T-cell (primary cell): ENCODE measurements at places on chromosomes 4 and X.
A peak's percentile ranks its signal among the peaks of the same experiment; 100 is the strongest.

DNA sequence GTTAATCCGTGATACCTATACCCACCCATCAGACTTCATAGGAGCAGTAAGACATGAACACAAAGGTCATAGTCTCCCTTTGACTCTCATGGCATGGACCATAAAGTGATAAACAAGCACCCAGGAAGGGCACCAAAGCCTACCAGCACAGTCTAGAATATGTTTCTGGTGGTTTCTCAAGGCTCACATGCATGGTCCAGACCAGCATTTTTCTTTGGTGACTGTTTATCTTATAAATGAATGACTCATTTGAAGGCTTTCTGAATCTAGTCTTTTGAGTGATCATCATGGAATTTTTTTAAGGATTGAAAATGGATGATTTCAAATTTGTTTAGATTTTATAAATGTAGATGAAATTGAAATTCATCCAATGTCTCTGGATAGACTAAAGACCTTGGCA lies 32.0 kb upstream of the AMELX start:
- no peak for DNase-seq

DNA sequence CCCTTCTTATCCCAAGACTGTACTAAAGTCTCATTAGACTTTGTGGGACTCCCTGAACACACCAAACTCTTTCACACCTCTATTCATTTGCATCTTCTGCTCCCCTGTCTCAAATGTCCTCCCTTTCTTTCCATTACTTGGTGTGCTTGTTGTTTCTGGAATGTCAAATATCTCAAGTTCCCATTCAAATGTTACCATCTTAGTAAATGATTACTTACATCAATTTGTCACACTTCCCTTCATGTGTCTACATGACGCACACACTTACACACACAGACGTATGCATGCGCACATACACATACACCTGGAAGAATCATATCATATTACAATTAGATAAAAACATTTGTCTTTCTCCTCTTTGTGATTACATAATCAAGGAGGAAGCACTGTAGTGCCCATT lies 210.8 kb upstream of the TEX13C start:
- DNase-seq = no peak

DNA sequence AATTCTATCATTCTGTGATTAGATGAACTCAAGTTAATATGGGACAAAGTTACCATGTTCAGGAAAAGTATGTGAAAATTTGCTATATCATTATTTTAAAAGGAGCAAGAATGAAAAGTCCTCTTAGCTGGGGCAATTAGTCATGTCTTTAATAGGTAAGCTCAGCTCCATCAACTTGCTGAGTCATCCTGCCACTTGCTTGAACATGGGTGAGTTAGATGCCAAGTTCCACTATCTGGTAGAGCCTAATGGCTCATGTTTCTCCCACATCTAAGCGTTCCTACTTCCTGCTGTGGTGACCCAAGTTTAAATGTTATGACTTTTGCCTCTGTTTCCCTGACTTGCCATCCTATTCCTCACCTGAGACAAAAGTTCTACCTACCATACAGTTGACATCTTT lies 276.8 kb downstream of the ZNF674 start:
- DNase-seq = no peak

GRCh38 chr4:78799551-78800495 lies 23.7 kb downstream of the BMP2K start:
- DNase-seq = no peak

DNA sequence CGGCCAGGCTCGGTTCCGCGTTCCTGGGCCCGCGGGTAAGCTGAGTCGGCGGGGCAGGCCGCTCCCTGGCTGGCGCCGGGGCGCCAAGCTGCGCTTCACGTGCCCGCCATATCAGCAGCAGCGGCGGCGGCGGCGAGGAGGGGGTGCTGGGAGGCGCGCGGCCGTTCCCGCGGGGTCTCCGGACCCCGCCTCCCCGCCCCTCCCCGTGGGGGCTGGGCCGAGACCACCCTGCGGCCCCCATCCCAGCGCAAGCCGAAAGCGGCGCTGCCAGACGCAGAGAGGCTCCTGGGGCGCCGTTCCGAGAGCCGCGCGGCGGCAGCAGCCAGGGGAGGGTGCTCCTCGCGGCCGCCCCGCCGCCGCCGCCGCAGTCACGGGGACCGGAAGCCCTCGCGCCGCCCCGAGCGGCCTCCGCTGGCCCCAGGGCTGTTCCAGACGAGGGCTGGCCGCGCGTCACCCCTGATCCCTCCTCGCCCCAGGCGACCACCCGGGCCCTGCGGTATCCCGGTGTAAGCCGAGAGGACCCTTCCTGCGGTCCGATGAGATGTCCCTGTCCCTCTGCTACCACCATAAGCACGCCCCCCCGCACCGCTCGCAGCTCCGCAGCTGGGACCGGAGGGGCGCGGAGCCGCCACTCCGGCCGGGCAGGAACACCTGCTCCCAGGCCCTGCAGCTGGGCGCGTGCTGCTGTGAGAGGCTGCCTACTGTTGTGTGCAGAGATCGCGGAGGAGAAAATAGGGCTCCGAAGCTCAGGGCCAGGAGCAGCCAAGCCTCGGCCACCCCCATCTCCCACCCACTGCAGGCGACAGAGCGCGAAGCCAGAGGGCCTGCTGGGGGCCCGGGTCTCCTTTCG lies 7.5 kb upstream of the BCOR start:
- no peak for DNase-seq

GRCh38 chr4:173834151-173834550 lies 304.1 kb upstream of the HAND2 start:
- DNase-seq = no peak

- no peak for DNase-seq
Observed at GRCh38 chr4:73224886-73225285, 33.7 kb downstream of the ANKRD17 start.

GRCh38 chr4:37970702-37971101 lies 10.5 kb downstream of the PTTG2 start:
- DNase-seq = peak; percentile 37

GRCh38 chrX:125953814-125954213 lies 212.3 kb downstream of the DCAF12L2 start:
- DNase-seq = no peak

DNA sequence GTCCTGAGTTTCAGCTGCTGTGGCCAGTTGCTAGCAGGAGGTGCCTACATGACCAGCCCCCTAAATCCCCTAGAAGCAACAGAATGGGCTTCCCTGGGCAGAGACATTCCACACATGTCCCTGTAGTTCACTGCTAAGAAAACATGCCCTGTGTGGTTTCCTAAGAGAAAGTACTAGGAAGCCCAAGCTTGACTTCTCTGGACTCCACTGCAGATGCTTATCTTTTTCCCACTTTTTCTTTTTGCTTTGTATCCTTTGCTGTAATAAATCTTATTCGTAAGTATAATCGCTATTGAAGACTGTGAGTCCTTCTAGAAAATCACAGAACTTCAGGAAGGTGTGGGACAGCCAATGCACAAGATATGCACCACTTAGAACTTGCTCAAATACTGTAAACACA lies 15.6 kb downstream of the RPGR start:
- no peak for DNase-seq

DNA sequence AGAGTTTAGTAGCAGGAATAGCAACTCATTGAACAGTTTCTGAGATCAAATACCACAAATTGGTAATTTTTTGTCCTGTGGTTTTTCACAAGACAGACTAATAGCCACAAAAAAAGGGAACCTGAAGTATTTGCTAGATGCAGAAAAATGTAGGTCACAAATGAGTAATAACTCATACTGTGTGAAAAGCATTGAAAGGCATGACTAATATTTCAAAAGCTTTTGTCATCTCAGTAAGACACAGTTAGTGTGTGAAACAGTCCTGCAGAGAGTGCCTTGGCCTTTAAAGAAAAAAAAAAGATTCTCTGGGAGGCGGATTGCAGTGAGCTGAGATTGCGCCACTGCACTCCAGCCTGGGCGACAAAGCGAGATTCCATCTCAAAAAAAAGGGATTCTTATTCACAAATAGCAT lies 31.4 kb upstream of the SLC25A31 start:
- no peak for DNase-seq

- DNase-seq = peak; percentile 56
Observed at GRCh38 chr4:128782076-128782715, 27.3 kb upstream of the JADE1 start.

DNA sequence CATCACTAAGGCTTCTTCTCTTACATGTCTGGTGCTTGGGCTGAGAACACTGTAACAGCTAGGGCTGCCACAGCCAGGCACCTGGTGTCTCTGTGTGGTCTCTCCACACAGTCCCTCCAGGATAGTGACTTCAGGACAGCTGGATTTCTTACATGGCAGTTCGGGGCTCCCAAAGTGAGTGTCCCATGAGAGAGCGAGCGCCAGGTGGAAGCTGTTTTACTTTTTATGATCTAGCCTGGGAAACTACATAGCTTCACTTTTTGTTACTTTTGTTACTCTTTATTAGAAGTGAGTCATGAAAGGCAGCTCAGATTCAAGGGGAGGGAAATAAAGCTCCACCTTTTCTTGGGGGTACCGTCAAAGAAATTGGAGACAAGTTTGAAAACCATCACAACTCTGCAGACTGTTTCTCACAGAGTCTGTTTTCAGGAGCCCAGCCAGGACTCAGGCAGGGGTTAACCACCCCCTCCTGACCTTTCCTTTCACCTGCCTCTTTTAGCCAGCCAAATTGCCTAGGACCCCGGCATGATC lies 373.0 kb downstream of the MID1IP1 start:
- no peak for DNase-seq

DNA sequence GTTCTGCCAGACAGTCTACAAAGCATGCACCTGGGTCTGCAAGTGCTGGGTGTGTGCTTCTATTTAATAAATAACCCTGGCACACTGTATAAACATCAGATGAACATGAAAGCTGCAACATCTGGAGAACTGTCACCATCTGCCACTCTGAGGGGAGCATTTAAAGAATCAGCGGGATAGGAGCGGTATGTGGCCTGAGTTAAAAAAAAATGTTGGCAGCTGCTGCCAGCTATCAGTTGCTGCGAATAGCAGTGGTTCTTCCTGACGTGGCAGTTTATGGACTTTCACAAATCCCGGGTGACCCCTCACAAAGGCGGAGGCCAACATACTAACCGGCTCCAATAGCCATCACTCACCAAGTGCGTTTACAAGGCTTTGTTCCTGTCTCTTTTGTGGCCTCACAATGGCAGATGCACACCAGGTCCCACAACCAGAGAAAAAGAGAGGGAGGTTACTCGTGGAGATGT lies 95.1 kb downstream of the RASL11B start:
- DNase-seq = no peak

- no peak for DNase-seq
Observed at GRCh38 chr4:183507925-183508696, 3.3 kb downstream of the ING2 start.

GRCh38 chr4:139761461-139761860 lies 95.8 kb downstream of the MGST2 start:
- DNase-seq = no peak

- no peak for DNase-seq
Observed at GRCh38 chrX:56343219-56343618, 111.1 kb downstream of the KLF8 start.

DNA sequence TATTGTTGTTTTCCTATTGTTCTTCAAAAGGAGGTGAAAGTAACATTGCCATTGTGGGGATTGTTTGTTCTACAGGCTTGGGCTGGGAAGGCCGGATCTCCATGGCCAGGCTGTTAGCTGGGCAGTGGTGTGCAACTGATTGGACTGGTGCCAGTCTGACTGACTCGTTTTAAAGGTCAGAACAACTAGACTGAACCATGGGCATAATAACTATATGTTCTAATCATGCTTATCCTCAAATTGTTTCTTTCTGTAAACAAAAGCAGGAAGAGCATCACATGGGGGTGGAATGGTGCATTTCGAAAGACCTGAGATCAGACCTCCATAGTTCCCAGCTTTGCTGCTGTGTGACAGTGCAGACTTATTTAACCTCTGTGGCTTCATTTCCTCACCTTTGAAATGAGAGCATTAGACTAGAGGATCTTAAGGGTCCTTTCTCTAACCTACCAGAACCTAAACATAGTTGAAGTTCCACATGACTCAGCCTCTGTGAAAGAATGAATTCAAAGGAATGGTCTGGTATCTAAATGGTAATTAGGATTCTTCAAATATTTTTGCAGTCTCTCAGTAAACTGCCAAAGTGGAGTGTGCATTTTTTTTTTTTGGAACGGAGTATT lies 66.7 kb upstream of the PGRMC2 start:
- no peak for DNase-seq

DNA sequence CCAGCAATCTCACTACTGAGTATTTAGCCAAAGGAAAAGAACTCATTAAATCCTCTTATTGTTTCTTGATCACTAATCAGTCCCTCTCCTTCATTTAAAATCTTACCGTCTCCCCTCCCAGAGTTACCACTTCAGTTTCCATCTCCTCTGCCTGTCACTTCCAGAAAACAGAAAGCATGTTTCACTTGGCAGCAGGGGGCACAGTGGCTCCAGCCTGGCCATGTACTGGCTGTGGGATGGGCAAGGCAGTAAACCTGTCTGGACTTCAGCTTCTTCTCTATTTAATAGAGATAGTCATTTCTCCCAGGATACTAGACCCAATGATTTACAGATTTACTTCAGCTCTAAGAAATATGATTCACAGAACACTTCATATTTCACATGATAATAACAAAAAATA lies 63.2 kb downstream of the CD40LG start:
- no peak for DNase-seq

- no peak for DNase-seq
Observed at GRCh38 chr4:94457692-94458106, 6.0 kb downstream of the PDLIM5 start.

- no peak for DNase-seq
Observed at GRCh38 chrX:131821945-131822622, 201.0 kb upstream of the STK26 start.
